Breast epithelium (tissue), 4 donors: ENCODE measurements at places on chromosomes 3 and 15. TPM values are rescaled to one million over a fixed set of nuclear protein-coding genes. Genes with fewer than 3 reads are reported as not detected.

DNA sequence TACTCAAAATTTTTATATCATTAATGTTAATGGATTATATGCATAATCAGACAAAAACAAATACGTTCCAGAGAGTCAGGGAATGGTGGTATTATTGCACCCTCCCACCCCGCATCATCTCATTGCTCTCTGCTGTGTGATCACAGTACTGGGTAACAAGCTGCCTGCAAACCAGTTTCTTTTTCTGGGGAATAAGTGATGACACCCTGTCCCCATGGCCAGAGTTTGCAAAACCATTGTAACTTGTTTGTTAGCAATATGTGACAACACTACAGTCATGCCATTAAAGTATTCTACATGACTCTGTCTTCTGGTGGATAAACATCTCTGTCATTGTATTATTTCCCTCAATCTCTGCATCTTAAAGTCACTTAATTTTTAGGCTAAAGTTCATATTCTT, 39.5 kb downstream of the ZBTB38 start:
- H3K4me1 ChIP-seq, result peaks cover 9% of the 10 kb centered on the region
- no peak for DNase-seq
- peak overlapping the region; percentile 99 for H3K27ac ChIP-seq
- no peak overlapping the region for H3K4me3 ChIP-seq

DNA sequence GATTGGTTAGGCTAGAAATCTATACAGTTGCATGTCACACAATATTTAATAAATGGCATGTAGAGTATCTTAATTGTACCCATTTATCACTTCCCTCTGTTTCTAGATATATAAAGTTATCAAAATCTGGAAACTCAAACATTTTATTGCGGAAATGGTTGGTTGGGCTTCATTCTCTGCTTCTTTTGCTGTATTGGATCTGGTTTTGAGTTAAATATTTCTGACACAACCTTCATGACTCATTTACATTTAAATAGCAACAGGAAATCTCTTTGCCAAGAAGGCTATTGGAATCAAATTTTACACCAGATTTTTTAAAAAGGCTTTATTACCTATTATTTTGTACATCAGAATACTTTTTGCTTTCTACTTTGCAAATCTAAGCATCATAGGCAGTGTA, 153.8 kb downstream of the EBLN2 start:
- H3K27ac ChIP-seq, result no peak overlapping the region
- H3K36me3 ChIP-seq, result no peaks in the 10 kb centered on the region
- no peak overlapping the region for H3K4me3 ChIP-seq

DNA sequence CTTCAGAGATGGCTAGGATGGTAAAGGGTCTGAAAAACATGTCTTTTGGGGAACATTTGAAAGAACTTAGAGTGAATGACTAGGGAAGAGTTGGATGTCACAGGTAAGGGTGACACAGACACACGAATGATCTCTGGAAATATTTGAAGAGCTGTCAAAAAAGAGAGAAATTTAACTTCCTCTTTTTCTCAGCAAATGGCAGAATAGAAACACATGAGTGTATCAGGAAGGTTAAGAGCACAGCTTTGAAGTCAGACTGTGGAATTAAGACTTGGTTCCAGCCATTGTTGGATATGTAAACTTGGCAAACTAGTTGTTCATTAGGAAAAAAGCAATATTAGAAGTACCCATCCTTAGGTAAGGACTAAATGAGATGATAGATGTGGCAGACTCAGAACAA, 117.7 kb downstream of the IMPG2 start:
- DNase-seq, result no peak
- peak overlapping the region; percentile 57 for H3K27ac ChIP-seq
- no peaks in the 10 kb centered on the region for H3K4me1 ChIP-seq
- no peak overlapping the region for H3K4me3 ChIP-seq
- H3K27me3 ChIP-seq, result no peaks in the 10 kb centered on the region

GRCh38 chr3:9583792-9584191, 30.2 kb upstream of the LHFPL4 start:
- H3K36me3 ChIP-seq, result no peaks in the 10 kb centered on the region
- no peak overlapping the region for H3K27ac ChIP-seq
- H3K4me1 ChIP-seq, result no peaks in the 10 kb centered on the region
- no peak for DNase-seq

PIGZ gene
- total RNA-seq, result 10.5 TPM

PROK2 gene
- total RNA-seq, result not detected

ZBTB47 gene
- 18.0 TPM for total RNA-seq

DNA sequence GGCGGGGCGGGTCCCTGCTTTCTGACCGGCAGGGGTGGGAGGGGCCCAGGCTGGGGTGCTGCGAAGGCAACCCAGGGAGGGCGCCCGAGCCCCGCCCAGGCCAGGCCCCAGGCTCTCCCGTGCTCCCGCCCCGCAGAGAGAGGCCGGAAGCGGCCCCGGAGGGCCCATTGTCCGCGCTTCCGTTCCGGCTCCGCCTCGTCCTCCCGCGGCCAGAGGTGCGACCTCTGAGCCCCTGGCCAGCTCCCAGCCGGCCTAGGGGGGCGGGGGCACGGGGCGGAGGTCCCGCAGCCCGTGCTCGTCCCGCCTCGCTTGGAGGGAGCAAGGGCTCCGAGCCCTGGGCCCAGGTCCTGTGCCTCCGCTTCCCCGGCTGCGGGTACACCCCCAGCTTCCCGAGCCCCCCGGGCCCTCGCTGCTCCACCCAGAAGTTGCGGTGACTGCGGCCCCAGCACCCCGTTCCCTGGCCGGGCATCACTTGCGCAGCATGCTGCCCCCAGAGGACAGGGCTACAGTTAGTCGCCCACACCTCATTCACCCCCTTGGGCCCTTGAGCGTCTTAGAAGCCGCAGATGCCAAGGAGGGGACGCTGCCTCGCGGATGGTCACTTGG, 20.4 kb upstream of the PLXND1 start:
- H3K4me1 ChIP-seq, result no peaks in the 10 kb centered on the region
- H3K4me3 ChIP-seq, result peak overlapping the region; percentile 76
- DNase-seq, result peak; percentile 64
- H3K27me3 ChIP-seq, result no peaks in the 10 kb centered on the region
- H3K27ac ChIP-seq, result peak overlapping the region; percentile 99

DNA sequence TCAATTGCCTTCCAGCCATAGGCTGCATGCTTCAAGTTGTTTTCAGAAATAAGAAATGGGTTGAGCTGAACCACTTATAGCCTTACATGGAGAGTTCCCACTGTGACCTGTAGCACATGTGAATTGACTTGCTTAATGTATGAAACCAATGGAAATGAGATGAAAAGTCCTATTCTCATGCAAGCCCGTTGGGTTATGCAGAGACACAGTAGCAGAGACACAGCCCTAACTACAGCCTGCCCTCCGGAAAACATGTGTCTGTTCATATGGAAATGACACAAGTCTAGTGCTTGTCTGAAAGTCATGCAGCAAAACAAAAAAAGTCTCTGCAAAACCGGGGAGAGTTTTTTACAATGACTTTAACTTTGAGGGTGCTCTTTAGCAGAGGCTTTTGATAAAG, 14.5 kb downstream of the HIGD2B start:
- no peak for DNase-seq
- H3K27me3 ChIP-seq, result no peaks in the 10 kb centered on the region
- no peaks in the 10 kb centered on the region for H3K4me1 ChIP-seq
- H3K27ac ChIP-seq, result no peak overlapping the region
- no peak overlapping the region for H3K4me3 ChIP-seq
- no peaks in the 10 kb centered on the region for H3K36me3 ChIP-seq

DNA sequence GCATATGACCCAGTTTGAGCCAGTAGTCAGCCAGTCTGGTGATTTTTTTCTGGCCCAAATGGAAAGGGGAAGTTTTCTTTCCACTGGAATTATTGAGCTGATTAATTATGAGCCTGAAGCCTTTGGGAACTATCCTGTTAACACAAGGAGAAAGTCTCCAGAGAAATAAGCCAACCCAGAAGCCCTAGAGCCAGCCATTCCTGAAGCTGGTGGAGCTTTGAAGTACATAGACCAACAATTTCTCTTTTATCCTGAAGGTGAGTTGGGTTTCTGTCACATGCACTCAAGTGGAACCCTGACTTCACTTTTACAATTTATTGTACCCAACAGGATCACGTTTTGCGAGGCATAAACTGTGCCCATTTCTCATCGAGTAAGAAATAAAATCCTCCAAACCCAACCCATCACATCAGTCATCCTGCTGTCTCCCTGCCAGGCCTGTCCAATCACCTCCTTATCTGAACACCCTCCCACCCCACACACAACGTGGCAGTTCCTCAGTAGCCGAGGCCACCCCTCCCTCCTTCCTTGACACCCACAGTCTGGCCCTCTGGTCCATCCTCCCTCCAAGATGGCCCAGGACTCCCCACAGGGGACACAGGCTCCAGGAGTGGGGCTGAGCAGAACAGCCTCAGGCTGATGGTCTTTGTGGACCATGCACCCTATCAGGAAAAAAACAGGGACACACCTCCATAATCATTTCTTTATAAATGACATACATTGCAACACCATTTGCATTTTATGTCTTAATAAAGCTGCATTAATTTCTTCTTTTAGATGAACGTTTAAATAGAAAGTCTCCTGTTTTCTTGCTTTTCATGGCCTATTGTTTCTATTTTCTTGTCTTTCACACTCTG, 55.7 kb upstream of the GATA2 start:
- no peaks in the 10 kb centered on the region for H3K4me1 ChIP-seq
- DNase-seq, result no peak
- no peaks in the 10 kb centered on the region for H3K36me3 ChIP-seq

DNA sequence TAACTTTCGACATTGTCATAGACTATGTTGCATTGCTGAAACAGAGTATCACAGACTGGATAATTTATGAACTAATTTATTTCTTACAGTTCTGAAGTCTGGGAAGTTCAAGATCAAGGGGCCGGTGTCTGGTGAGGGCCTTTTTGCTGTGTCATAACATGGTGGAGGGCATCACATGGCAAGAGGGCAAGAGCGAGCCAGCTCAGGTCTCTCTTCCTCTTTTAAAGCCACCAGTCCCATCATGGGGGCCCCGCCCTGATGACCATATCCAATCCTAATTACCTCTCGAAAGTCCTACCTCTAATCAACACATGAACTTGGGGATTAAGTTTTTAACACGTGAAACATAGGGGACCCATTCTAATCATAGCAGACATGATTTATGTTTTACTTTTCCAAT, 33.5 kb upstream of the DCUN1D1 start:
- no peaks in the 10 kb centered on the region for H3K4me1 ChIP-seq
- no peak overlapping the region for H3K27ac ChIP-seq
- DNase-seq, result no peak
- H3K36me3 ChIP-seq, result no peaks in the 10 kb centered on the region
- no peaks in the 10 kb centered on the region for H3K27me3 ChIP-seq
- no peak overlapping the region for H3K4me3 ChIP-seq

FBXW12 gene
- total RNA-seq, result 0.32 TPM

- no peaks in the 10 kb centered on the region for H3K36me3 ChIP-seq
- peaks cover 3% of the 10 kb centered on the region for H3K4me1 ChIP-seq
- H3K4me3 ChIP-seq, result no peak overlapping the region
Observed at GRCh38 chr3:177419904-177420601, 222.8 kb upstream of the TBL1XR1 start.
